ENCODE measurements at places on chromosomes 16 and 17. TPM values are rescaled to one million over a fixed set of nuclear protein-coding genes. Genes with fewer than 3 reads are reported as not detected.

The NLRC3 gene
- total RNA-seq: 36.8 TPM

The PTX4 gene
- not detected for total RNA-seq

The MYH1 gene
- total RNA-seq: not detected

The TMEM170A gene
- 22.6 TPM for total RNA-seq

GRCh38 chr17:10724546-10725195, 5.2 kb downstream of the TMEM220 start:
- no peak overlapping the region for H3K4me3 ChIP-seq
- H3K36me3 ChIP-seq: no peaks in the 10 kb centered on the region
- no peak for ATAC-seq
- no peaks in the 10 kb centered on the region for H3K4me1 ChIP-seq

GRCh38 chr16:50839920-50840729, 98.2 kb downstream of the CYLD start:
- H3K4me1 ChIP-seq: peaks cover 17% of the 10 kb centered on the region
- H3K27ac ChIP-seq: no peak overlapping the region
- H3K4me3 ChIP-seq: peak overlapping the region; percentile 33
- H3K36me3 ChIP-seq: no peaks in the 10 kb centered on the region
- peaks cover 11% of the 10 kb centered on the region for H3K27me3 ChIP-seq
- ATAC-seq: no peak

- H3K4me1 ChIP-seq: peaks cover 4% of the 10 kb centered on the region
- H3K4me3 ChIP-seq: no peak overlapping the region
- no peak for ATAC-seq
- H3K27me3 ChIP-seq: peaks cover 13% of the 10 kb centered on the region
- H3K36me3 ChIP-seq: no peaks in the 10 kb centered on the region
Measured at GRCh38 chr16:4908854-4909401, 28.0 kb downstream of the PPL start.

GRCh38 chr16:3058139-3059030, 7.1 kb upstream of the IL32 start:
- H3K27me3 ChIP-seq: no peaks in the 10 kb centered on the region
- H3K27ac ChIP-seq: peak overlapping the region; percentile 61
- peak; percentile 47 for ATAC-seq
- H3K36me3 ChIP-seq: peaks cover 53% of the 10 kb centered on the region

DNA sequence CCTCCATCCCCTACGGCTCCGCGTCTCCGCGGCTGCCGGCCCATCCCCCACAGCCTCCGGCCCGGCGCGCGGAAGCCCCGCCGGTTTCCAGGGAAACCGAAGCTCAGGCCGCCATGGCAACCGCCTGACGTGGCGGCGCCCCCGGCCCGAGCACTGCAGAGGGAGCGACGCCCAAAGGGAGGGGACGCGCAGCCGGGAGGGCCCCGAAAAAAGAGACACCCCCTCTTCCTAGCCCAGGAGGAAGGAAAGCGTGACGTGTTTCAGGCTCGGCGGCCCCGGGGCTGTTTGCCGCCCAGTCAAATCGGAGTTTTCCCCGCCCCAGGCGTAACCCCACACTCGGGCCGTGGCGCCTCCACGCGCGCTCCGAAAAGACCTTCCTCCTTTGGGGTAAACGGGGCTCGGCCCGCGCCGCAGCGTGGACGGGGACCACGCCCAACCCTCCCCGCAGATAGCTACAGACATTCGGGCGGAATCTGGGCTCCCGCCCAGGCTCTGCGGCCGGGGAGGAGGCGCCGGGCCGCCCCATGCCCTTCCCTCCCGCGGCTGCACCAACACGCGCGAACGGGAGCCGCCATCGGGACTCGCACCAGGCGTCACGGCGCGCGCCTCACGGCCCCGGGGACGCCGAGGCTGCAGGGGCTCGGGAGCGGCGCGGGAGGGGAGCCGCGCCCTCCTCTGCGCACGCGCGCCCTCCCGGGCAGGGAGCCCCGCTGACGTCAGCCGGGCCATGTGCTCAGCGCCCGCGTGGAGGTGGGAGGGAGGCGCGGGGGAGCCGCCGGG, 7.5 kb downstream of the MNT start:
- peaks cover 26% of the 10 kb centered on the region for H3K4me1 ChIP-seq
- H3K36me3 ChIP-seq: peaks cover 25% of the 10 kb centered on the region
- peak; percentile 67 for ATAC-seq
- H3K27ac ChIP-seq: peak overlapping the region; percentile 76

Data from activated T-helper 17 cell treated with anti-CD3 and anti-CD28 coated beads, Interleukin-2, amount 50 U/mL, for 72 hours (primary cell).